MCF 10A (cell line): ENCODE measurements at places on chromosomes 4 and X. TPM values are rescaled to one million over a fixed set of nuclear protein-coding genes. Genes with fewer than 3 reads are reported as not detected.

DNA sequence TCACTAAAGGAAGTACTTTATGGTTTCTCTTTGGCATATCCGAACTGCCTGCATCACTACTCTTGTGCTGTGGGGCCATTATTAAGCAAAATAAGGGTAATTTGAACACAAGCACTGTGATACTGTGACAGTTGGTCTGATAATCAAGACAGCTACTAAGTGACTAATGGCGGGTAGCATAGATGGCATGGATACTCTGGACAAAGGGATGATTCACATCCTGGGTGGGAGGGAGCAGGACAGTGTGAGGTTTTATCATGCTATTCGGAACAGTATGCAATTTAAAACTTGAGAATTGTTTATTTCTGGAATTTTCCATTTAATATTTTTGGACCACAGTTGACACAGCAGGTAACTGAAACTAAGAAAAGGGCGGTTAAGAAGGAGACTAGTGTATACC, 52.6 kb upstream of the CITED1 start:
- DNase-seq: peak; percentile 42

DNA sequence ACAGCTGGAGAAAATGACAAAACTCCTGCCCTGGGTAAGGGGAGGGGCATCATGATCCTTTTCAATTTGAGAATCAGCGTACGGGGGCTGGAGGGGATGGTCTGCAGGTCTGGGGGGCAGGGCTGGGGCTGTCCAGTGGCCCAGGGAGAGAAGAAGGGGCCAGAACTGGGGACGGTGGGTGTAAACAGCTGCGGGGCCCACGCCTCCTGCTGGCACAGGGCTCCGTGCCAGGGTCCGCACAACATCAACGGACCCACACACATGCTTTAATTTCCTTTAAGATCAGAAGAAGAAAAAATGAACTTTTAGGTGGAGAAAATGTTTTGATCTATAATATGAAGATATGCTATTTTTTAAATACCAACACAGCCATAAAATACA, 52.1 kb downstream of the PSAPL1 start:
- no peak for DNase-seq

DNA sequence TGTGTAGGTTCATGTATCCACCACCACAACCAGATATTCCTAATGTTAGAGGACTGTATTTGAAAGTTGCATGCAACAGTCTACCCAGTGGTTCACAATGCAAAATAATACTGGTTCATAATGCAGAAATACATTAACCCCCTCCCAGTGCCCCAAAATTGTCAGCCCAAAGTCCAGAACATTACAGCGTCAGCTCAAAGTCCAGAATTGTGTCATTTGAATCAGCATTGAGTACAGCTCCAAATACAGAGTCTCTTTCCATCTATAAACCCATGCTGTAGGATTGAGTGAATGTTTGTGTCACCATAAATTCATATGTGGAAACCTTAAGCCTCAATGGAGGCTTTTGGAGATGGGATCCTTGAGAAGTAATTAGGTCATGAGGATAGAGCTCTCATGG, 54.0 kb downstream of the MCUB start:
- no peak for DNase-seq

DNA sequence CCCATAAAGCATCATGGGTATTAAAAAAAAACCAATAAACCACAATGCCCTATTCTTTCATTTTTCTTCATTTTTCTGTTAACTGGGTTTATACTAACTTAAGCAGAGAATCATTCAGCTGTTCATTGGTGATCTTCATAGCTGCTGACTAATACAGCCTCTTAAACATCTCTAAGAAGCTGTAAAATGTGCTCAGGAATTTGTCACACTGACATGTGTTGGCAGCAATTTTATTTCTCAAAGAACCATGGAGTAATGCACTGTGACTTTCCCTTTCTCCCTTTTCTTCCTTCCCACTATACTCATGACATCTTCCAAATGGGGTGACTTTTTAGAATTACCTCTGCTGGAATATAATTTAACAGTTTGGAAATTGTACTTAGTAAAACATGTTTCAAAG, 315.4 kb downstream of the ANTXR2 start:
- no peak for DNase-seq

- DNase-seq: peak; percentile 70
These were observed 119.5 kb upstream of the CHRDL1 start for GRCh38 chrX:110915111-110915510.

DNA sequence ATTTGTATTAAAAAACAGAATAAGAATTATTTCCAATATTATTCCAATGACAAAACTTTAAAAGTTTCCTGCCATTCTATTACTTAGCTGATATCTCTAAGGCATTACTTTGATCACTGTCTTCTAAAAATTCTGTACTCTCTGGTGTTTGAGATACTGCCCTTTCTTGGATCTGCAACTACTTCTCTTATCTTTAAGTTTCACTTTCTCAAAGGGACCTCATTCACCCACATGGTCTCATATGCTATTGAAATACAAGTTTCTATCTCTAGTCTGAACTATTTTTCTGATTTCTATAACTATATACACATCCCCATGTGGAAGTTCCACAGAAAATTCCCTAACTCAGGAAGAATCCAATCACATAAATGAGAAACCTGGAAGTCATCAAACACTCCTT, 22.2 kb downstream of the TMPRSS11E start:
- no peak for DNase-seq

- DNase-seq: peak; percentile 77
These were observed 220.3 kb upstream of the CXCL13 start for GRCh38 chr4:77385124-77385969.

DNA sequence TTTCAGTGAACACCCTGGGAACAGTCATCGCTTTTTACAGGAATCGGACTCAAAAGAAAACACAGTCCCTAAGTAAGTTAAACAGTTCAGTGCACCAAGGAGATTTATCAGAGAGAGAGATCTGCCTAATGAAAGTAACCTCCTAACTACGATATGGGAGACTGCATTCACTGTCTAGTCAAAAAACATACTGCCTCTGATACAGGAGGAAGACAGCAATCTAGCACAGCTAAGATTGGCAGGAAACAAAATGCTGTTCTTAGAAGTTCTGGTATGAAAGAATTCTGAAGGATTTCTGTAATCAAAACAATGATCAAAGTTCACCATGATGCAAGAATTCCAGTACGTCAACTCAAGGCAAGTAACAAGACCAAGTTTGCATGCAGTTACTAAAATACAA, 92.8 kb downstream of the MAML3 start:
- DNase-seq: no peak

- DNase-seq: no peak
These were observed 71.5 kb downstream of the SORBS2 start for GRCh38 chr4:185740471-185740873.

DNA sequence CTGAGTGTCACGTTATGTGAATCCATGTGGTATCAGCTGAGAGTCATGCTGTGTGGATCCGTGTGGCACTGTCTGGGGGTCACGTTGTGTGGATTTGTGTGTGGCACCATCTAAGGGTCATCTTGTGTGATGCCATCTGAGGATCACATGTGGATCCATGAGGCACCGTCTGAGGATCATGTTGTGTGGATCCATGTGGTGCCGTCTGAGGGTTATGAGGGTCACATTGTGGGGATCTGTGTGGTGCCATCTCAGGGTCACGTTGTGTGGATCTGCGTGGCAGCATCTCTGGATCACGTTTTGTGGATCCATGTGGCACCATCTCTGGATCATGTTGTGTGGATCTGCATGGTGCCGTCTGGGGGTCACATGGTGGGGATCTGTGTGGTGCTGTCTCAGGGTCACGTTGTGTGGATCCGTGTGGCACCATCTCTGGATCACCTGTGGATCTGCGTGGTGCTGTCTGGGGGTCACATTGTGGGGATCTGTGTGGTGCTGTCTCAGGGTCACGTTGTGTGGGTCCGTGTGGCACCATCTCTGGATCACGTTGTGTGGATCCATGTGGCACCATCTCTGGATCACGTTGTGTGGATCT, 6.9 kb downstream of the PDE6B start:
- DNase-seq: no peak

The GSX2 gene
- not detected in 2 replicates for total RNA-seq

The HTR2C gene
- total RNA-seq: not detected in 2 replicates

The CFAP47 gene
- total RNA-seq: not detected in 2 replicates

The SPANXA1 gene
- not detected in 2 replicates for total RNA-seq
